ENCODE measurements at places on chromosomes 6 and 20.
A peak's percentile ranks its signal among the peaks of the same experiment; 100 is the strongest.

GRCh38 chr6:104123227-104123626 lies 736.5 kb downstream of the HACE1 start:
- DNase-seq = no peak

- no peak for DNase-seq
Measured at GRCh38 chr6:167472880-167473279, 148.0 kb downstream of the TTLL2 start.

GRCh38 chr6:2183246-2183645 lies 62.2 kb downstream of the GMDS start:
- DNase-seq = no peak

DNA sequence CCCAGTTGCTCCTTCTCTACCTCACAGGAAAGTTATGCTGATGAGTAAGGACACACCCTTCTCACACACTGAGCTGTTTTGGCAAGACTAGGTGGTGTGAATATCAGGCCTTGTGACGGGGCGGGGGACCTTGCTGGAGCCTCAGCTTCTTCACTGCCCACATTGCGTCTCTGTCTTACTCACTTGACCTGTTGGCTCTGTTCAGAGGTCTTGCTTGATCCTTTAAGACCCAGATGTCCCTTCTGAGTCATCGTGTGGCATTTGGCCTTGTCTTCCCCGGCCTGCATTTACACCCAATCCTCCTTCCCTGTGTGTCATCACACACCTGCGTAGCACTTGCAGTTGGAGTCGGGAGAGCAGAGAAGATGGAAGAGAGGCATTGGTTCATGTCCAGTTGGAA lies 8.3 kb upstream of the PRND start:
- no peak for DNase-seq

DNA sequence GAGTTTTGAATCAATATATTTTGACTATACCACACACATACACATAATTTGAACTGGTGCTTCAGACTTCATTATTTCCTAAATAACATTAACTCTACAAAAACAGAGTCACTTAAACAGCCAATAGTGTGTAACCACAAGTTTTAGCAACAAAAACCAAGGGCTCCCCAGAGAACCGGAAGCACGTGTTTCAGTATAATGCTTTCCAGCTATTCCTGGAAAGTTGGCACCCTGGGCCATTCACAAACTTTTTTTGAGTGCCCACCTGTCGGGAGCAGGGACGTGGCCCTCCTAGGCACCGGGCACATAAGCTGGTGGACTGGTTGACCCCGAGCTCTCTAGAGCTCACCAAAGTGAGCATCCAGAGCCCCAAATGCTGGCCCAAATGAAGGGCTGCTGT lies 1.9 kb upstream of the SLC35D3 start:
- no peak for DNase-seq

DNA sequence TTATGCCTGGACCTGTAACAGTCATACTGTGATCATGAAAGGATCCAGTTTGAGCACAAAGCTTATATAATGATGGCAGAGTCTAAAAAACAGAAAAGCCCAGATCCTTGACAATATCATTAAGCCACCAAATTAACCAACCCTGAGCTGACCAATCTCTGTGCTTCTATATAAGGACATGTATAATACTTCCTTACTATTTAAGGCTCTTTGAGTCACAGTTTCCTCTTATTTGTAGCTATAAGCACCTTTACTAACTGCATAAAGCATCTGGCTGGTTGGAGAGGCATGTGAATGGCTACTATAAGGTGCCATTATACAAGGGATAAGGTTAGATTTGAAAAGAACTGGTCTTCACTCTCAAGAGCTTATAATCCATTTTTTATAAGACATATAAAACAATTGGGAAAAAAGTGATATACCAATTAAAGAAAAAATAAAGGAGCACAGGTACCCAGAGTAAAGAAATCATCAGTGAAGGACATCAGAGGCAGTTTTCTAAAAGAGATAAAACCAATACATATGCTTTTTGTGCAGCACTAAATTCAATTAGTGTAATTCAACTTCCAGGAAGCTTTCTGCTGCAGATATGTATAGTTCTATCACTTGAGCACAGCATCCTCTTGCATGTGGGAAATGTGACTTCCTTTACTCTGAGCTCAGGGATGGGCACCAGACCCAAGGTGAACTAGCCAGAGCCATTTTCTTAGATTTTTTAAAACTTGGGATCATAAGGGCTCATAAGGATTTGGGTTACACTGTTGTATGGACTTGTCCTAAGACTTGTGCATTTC lies 121.0 kb downstream of the BTBD9 start:
- no peak for DNase-seq

DNA sequence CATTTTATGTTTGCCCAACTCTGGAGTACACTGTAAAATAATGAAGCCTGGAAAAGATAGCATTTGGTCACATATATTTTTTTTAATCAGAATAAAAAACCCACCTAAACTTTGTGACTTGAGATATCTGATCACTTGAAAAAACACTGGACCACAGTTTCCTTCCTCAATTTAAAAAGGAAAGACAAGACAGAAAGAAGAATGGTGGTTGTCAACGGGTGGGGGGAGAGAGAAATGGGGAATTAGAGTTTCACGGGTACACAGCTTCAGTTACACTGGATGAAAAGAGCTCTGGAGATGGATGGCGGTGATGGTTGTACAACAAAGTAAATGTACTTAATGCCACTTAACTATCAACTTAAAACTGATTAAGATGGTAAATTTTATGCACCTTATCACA lies 14.7 kb upstream of the DST start:
- no peak for DNase-seq

- DNase-seq = no peak
Measured at GRCh38 chr20:35739294-35740163, 2.5 kb downstream of the RBM39 start.

DNA sequence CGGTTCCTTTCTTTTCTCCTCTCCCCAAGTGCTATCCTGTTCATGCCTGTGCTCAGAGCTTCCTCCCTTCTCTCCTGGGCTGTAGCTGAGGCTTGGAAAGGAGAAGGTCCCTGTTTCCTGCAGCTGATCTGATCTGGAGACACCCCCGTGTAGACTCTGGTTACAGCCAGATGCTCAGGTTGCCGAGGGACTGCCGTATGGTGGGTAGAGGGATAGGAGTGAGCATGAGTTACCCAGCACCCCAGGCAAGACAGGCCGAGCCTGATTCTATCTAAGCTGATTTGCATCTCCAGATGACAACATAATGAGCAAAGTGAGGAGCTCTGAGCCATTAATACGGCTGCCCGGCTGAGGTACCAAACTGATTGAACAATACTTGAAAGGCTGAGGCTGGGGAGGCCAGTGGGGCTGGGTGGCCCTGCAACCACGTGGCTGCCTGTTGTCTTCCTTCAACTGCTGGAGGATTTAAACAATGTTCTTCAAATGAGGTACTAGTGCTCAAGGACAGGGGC lies 91.8 kb downstream of the ASXL1 start:
- DNase-seq = no peak

- peak; percentile 75 for DNase-seq
Measured at GRCh38 chr6:28943557-28944411, 20.0 kb upstream of the TRIM27 start.

DNA sequence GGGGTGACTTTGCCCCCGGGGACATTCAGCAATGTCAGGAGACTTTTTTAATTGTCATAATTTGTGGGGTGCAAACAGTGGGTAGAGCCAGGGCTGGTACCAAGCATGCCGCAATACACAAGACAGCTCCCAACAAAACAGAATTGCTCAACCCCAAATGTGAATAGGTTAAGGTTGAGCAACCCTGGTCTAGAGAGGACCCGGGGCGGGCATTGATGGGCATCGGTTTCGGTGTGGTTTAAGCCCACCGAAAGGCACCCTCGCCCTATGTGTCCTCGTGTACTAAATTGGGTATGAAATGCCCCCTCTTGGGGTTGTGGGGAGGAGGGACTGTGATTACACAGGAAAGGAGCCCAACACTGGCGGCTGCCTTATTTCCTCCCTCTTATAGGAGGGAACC lies 36.0 kb downstream of the KIAA1755 start:
- no peak for DNase-seq

DNA sequence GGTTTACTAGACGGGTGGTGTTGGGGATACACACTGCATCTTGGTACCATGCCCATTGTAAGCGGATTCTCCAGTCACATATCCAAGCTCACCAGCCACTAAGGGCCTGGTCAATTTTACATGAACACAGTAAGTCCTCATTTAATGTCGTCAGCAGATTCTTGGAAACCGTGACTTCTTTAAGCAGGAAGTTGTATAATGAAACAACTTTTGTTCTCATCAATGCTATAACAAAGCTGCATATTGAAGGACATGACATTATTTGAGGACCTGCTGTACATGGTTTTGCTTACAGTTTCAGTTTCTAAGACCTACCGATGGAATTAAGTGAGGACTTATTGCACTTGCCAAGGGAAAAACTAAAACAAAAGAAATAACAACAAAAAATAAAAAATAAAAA lies 295.6 kb downstream of the SYNE1 start:
- DNase-seq = no peak

- DNase-seq = no peak
Measured at GRCh38 chr20:31497838-31498540, 16.3 kb upstream of the HM13 start.

GRCh38 chr20:40575851-40576250 lies 113.2 kb downstream of the MAFB start:
- no peak for DNase-seq

DNA sequence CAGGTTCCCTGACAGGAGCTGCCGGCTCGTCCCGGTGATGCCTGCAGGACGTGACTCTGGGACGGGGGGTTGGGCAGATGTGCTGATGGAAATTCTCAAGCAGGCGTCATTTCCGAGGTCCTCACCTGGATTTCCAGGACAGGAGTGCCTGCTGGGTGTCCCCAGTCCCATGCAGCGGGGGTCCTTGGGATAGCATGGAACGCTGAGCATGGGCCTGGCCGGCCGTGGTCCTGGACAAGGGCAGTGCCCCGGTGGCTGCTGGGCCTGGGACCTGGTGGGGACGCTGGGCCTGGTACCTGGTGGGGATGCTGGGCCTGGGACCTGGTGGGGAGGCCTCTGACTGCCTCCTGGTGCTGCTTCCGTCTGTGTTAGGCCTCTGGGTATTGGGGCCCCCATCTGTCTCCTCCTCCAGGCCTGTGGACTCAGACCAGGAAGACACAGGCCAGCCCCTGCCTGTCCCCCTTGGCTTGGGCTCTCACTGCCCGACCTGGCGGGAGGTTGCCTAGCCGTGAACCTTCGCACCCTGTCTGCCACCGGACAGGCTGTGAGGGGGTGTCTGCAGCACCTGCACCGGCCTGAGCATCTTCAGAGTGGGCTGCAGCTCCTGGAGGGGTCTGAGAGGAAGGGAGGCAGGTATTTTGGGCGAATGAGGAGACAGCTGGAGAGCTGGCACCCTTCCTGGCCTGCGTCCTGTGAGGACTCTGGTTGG lies 6.2 kb downstream of the RTEL1 start:
- no peak for DNase-seq

- DNase-seq = no peak
Measured at GRCh38 chr6:33808641-33809180, 4.9 kb upstream of the MLN start.

- DNase-seq = no peak
Measured at GRCh38 chr20:20425823-20426654, 58.1 kb downstream of the INSM1 start.

DNA sequence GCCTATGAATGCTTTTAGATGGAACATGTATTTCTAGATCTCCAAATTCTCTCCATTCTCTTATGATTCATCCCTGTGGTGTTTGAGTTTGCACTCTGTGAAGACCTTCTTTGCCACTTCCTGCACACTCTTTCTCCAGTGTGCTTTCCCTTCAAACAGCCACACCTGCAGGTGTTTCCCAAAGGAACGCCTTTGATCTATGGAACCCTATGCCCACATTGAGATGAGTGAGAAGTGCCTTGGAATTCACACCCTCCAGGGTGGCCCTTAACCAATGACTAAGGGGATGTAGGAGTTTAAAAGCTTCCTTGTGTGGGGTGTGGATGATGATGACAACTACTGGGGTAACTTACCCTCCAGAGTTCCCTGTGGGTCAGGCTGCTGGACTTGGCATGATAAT lies 570.1 kb downstream of the DHX35 start:
- no peak for DNase-seq
